MM.1S (cell line): ENCODE measurements at places on chromosomes 3 and 15.

DNA sequence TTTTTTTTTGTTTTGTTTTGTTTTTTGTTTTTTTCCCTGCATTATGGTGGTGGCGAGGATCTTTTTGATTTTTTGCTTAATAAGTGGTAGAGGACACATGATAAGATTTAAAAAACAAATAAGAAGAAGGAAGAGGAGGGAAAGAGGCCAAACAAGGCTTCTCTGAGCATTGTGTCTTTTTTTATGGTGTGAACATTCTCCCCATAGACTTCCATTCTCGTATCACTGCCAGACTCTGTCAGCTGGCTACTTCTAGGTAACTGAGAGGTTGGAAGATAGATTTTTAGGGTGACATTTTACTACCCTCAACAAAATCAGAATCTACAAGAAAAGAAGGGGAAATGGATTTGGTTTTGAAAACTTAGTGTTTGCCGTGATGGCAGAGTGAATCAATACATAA lies 3.8 kb downstream of the NLGN1 start:
- H3K36me3 ChIP-seq: no peaks in the 10 kb centered on the region
- H3K27me3 ChIP-seq: no peaks in the 10 kb centered on the region
- DNase-seq: no peak
- no peak overlapping the region for H3K4me3 ChIP-seq
- peaks cover 6% of the 10 kb centered on the region for H3K4me1 ChIP-seq
- H3K27ac ChIP-seq: no peak overlapping the region

GRCh38 chr15:101702077-101702476 lies 22.2 kb downstream of the TARS3 start:
- no peaks in the 10 kb centered on the region for H3K4me1 ChIP-seq
- H3K27me3 ChIP-seq: no peaks in the 10 kb centered on the region
- H3K4me3 ChIP-seq: no peak overlapping the region
- no peak for DNase-seq
- no peaks in the 10 kb centered on the region for H3K36me3 ChIP-seq

DNA sequence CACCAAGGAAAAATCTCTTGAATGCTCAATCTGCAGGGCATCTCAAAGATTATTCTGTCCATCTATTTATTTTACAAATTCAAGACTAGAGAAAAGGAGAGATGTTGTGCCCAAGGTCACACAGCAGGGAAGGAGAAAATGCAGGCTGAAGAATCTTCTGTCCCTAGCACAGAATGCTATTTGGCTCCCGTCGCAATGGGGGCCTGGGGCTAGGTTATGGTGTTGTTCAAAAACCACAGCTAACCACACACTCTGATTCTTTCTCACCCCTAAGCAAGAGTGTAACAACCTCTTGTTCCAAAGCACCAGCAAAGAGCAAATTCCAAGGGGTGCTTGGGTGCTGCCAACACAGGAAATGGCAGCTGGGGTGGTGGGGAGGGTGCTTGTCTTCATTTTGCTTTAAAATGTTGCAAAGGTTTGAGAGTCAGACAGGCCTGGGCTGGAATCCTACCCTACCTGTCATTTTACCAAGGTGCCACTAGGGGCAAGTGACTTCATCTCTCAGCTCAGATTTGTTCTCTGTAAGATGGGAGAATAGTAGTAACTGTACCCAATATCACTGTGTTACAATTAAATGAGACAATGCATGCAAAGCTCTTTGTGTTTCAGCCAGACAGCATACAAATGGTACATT lies 112.5 kb downstream of the ADAMTS9 start:
- no peak overlapping the region for H3K27ac ChIP-seq
- H3K27me3 ChIP-seq: no peaks in the 10 kb centered on the region
- peak; percentile 32 for DNase-seq
- H3K4me3 ChIP-seq: no peak overlapping the region
- no peaks in the 10 kb centered on the region for H3K4me1 ChIP-seq

DNA sequence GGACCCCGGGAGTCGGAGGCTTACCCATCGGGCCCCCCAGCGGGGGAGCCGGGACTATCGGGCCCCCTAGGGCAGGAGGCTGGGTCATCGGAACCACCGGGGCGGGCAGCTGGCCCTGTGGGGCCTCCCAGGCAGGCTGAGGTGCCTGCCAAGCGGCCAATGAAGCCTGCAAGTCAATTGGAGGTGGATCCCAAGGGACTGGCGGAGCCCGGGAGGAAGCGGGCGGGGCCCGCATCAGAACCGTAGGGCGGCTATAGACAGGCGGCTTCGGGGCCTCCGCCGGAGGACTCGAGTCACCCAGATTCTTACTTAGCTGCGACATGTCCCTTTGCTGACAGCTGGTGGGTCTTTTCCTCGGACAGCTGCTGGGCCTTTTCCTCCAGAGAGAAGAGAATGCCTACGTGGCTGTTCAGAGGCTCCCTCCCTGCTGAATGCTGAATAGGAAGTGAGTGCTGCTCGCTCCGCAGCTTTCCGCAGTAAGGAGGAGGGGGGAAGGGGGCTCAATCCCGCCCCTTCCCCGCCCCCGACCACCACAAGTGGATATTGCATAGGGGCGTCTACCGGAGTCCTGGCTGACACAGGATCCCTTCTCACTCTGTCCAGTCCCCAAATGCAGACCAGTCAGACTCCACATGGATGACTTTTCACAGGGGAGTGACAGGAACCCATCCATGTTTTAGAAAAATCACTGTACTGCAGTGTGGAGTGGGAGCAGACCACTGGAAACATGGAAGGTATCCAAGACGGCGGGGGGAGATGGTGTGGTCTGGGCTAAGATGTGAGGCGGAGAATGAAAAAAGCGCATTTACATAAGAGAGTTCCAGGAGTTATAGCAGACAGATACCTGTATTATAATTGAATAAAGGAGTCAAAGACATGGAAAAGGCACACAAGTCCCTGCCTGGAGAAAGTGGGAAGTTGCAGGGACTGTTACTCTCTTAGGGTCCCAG lies at the start of gene MAGEL2:
TSS of gene MAGEL2 (minus strand) at position 447 of the 950 bp plus-strand sequence. CDS start at position 322, 125 bp downstream.
- H3K36me3 ChIP-seq: no peaks in the 10 kb centered on the region
- no peaks in the 10 kb centered on the region for H3K27me3 ChIP-seq
- no peak within 1 kb of the TSS for H3K4me3 ChIP-seq
- no peaks in the 10 kb centered on the region for H3K4me1 ChIP-seq

GRCh38 chr15:92451225-92451825 lies 57.6 kb downstream of the ST8SIA2 start:
- H3K4me3 ChIP-seq: no peak overlapping the region
- no peak overlapping the region for H3K27ac ChIP-seq
- no peak for DNase-seq
- no peaks in the 10 kb centered on the region; the same call in 1 of the 2 replicates for H3K36me3 ChIP-seq
- H3K4me1 ChIP-seq: no peaks in the 10 kb centered on the region
- H3K27me3 ChIP-seq: no peaks in the 10 kb centered on the region

DNA sequence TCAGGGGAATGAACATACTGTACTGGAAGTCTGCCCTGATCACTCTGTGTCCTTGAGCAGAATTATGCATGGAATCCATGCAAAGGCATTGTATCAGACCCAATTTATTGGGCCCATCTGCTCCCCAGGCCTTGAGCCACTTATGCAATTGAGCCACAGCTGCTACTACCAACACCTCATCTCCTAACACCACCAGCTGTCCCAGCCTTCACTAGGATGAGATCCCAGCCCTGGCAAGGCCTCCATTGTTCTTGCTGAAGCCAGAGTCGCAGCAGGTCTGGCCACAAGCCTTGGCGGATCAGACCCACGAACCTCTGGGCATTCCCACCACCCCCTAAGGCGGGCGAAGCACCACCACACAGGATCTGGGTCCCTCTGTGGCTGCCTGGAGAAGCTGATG lies 9.2 kb upstream of the NME9 start:
- no peak for DNase-seq
- no peak overlapping the region for H3K27ac ChIP-seq
- no peak overlapping the region for H3K4me3 ChIP-seq
- H3K4me1 ChIP-seq: no peaks in the 10 kb centered on the region
- no peaks in the 10 kb centered on the region for H3K36me3 ChIP-seq
- no peaks in the 10 kb centered on the region for H3K27me3 ChIP-seq

DNA sequence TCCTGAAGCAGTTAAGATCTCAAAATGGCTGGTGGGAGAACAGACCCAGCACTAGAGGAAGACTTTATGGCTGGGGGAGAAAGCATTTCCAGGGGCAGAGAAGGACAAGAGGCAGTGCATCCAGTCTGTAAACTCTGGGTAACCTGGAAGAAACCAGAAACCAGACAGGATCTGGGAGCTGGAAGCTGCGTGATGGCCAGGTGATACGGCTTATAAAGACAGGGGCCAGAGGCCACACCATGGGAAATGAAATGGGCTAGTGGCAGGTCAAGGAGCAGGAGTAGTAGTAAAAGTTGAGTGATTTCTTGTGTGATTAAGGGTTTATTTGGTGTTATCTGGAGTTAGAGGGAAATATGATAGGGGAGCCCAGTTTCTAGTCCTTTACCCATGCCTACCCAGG lies 144.7 kb upstream of the ARRDC4 start:
- H3K27me3 ChIP-seq: no peaks in the 10 kb centered on the region
- no peak for DNase-seq
- no peak overlapping the region for H3K27ac ChIP-seq
- no peaks in the 10 kb centered on the region for H3K4me1 ChIP-seq

DNA sequence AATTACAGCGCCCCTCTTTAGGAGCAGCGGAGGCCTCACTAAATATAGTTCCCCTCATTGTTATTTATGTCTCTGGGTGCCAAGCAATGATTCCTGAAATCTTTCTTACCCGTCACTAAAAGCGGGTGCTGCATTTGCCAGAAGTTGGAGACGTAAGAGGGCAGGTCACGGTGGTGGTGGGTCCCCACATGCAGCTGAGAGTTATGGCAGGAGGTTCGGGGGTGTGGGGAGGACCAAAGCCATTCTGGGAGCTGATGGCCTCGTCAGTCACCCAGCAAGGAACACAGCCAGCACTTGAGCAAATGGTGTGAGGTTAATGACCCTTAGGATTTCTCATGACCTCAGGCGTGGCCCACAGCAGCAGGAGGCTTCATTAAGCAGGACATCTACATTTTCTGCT lies 129.2 kb downstream of the RAB11A start:
- no peaks in the 10 kb centered on the region for H3K4me1 ChIP-seq
- H3K27ac ChIP-seq: no peak overlapping the region
- no peaks in the 10 kb centered on the region for H3K36me3 ChIP-seq
- peaks cover 27% of the 10 kb centered on the region for H3K27me3 ChIP-seq

DNA sequence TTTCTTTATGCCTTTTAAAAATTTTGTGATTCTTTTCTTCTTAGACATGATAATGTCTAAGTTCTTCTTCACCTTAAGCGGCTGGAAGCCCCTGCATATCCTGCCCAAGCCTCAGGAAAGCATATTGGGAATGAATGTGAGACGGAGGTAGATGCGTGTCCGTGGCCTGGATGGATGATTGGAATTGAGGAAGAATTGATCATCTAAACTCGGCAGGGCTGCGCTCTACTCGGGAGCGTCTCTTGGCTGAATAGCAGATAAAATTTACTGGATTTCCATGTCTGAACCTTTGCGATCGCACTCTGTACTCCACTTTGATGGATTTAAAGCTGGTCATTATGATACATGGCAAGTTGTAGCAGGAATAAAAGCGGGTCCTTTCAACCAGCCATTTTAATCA lies 406.7 kb upstream of the ONECUT1 start:
- H3K27ac ChIP-seq: no peak overlapping the region
- H3K36me3 ChIP-seq: no peaks in the 10 kb centered on the region
- DNase-seq: no peak
- no peak overlapping the region for H3K4me3 ChIP-seq

DNA sequence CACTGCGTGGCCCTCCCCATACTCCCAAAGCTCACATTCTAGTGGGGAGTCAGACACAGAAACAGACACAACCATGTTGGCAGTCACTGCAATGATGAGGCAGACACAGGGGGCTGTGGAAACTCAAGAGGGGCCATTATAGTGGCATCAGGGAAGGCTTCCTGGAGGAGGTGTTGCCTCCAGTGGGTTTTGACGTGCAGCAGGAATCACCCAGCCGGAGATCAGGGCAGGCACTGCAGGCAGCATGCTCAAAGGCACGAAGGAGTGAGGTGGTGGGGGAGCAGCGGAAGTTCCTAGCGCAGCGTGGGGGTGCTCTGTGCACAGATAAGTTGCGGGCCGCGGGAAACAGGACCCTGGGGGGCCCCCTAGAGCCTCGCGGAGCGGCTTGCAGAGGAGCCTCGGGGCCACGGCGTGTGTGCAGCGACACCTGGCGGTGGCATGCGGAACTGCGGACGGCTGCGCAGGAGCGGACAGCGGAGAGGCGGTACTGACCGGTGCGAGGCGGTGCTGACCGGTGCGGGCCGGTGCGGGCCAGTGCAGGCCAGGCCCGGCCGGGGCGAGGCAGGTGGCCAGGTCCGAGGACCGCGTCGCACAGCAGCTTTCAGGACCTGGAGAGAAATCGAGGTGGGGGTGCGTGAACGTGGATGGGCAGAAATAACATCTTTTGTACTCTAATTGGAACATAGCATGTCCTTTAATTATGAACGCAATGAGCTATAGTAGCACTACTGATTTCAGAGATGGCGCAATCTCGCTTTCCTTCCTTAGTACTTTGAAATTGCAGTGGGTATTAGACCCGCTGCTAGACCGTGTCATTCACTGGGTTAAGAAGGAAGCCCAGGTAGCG lies 101.5 kb downstream of the FBLN2 start:
- H3K27me3 ChIP-seq: peaks cover 69% of the 10 kb centered on the region
- no peak overlapping the region for H3K27ac ChIP-seq
- DNase-seq: peak; percentile 49
- H3K4me1 ChIP-seq: no peaks in the 10 kb centered on the region

GRCh38 chr3:115211810-115212492 lies 64.9 kb upstream of the ZBTB20 start:
- no peaks in the 10 kb centered on the region for H3K27me3 ChIP-seq
- peak overlapping the region; percentile 62 for H3K27ac ChIP-seq
- DNase-seq: no peak
- H3K36me3 ChIP-seq: no peaks in the 10 kb centered on the region
- H3K4me1 ChIP-seq: peaks cover 19% of the 10 kb centered on the region
- no peak overlapping the region for H3K4me3 ChIP-seq

DNA sequence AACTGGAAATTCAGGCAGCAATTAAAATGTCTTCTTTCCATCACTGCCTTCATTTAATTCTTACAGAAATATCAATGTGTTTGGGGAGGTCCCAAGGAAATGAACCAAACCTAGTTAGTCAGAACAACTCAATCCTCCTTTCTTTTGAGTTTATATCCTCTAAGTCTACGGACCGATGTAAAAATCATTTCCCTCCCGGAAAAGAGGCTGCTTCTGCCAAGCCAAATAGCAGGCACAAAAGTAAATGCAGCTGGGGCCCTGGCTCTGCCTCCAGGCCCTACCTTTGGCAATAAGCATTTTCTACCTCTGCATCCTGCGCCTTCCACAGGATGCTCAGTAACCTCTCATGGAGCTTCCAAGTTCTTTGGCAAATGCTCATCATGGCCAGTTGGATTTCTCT lies 122.5 kb upstream of the COL8A1 start:
- no peak for DNase-seq
- no peak overlapping the region for H3K27ac ChIP-seq
- no peaks in the 10 kb centered on the region for H3K36me3 ChIP-seq

DNA sequence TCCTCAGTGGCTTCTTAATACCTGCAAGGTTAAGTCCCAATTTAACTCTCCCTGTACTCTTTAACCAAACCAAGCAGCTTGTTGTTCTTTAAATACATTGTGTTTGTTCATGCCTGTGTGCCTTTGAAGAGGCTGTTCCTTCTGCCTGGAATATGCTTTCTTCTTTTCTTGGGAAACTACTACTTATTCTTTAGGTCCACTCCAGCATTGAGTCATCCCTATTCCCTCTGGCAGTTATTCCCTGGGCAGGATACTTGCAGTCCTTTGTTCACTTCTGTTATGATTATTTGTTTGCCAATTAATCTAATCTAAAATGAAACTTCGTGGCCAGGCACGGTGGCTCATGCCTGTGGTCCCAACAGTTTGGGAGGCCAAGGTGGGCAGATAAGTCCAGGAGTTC lies 139.3 kb downstream of the ZNF609 start:
- no peak overlapping the region for H3K4me3 ChIP-seq
- H3K27ac ChIP-seq: no peak overlapping the region
- 0 out of 2 replicates have a peak, but pooled peaks cover 5% of the 10 kb centered on the region for H3K4me1 ChIP-seq
- no peak for DNase-seq
- H3K36me3 ChIP-seq: no peaks in the 10 kb centered on the region
